EH (cell line): ENCODE measurements at places on chromosomes 3 and 15.

DNA sequence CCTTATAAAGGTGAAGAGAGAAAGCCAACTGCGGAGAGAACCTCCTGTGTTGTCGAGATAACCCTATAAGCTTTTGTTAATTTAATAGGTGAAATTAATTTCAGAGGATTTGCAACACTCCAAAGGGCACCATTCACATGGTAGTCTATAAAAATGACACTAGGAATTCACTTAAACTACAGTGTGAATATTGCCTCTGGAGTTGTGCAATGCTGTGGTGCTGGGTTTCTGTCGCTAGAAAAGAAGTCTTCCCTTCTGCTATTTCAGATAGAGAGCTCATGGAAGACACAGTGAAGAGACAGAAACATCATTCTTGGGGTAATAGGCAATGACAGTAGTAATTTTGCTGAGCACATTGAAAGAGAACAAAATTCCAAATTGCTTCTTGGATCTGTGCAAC is 28.8 kb upstream of the PROK2 start:
- no peak for DNase-seq

- DNase-seq, result no peak
Observed at GRCh38 chr3:159447841-159448240, 540.8 kb upstream of the IL12A start.

DNA sequence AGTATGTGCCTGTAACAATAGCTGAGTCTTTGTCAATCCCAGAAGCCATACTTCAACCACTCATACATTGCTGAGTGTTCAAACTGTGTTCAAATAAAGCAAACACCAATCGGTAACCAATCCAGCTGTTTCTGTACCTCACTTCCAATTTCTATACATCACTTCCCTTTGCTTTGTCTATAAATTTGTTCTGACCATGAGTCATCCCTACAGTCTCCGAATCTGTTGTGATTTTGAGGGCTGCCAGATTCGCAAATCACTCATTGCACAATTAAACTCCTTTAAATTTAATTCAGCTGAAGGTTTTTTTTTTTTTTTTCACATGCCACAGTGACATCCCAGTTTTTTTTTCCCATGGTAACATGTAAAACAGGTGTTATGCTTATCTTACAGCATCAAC is 870.3 kb downstream of the NAALADL2 start:
- no peak for DNase-seq

DNA sequence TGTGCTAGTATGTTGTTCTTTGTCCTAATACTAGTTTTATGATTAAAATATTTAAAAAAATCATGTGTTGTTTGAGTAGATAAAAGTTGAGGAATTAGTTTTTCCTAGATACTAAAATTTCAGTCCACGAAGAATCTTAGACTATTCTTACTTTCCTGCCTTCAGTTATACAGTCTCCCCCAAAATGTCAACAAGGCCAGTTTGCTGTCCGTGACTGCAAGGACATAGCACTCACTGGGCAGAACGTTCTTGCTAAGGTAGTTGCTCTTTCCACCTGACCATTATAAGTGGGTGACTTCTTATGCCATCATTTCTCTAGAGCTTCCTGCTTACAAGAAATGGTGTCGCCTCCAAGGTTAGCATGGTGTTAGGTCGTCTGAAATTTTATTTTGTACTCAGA is 32.8 kb downstream of the KAT2B start:
- no peak for DNase-seq

GRCh38 chr15:67761343-67761742 is 64.0 kb upstream of the SKOR1 start:
- no peak for DNase-seq

- DNase-seq, result no peak
Observed at GRCh38 chr15:32104061-32104995, 74.0 kb downstream of the CHRNA7 start.

DNA sequence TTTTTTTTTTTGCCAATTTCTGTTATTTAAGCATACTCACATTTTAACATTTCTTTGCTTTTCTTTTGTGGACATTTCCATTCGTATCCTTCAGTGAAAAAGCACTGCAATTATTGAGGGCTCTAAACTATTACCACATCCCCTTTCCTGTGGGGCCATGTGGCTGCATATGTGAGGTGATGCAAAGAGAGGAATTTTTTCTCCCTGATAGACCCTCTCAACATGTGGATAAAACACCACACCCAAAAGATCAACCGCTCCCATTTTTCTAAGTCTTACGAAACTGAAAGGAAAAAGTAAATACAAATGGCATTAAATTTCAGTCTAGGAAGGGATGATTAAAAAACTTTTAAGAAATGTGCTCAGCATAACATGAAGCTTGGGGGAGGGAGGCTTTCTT is 68.8 kb downstream of the DNAJC13 start:
- peak; percentile 13 for DNase-seq

GRCh38 chr3:171838218-171838720 is 4.9 kb upstream of the TMEM212 start:
- peak; percentile 84 for DNase-seq

GRCh38 chr3:57436195-57436761 is 107.9 kb downstream of the DNAH12 start:
- DNase-seq, result no peak

GRCh38 chr3:35639254-35640186 is at the start of gene ARPP21:
Gene ARPP21 (plus strand): TSS chr3:35639525. CDS start chr3:35681752, 42,227 bp downstream.
- DNase-seq, result peak; percentile 1
